T-helper 17 cell (primary cell): ENCODE measurements at places on chromosomes 11 and 22.

GRCh38 chr11:1458340-1459218 is 28.0 kb downstream of the MOB2 start:
- DNase-seq: no peak

DNA sequence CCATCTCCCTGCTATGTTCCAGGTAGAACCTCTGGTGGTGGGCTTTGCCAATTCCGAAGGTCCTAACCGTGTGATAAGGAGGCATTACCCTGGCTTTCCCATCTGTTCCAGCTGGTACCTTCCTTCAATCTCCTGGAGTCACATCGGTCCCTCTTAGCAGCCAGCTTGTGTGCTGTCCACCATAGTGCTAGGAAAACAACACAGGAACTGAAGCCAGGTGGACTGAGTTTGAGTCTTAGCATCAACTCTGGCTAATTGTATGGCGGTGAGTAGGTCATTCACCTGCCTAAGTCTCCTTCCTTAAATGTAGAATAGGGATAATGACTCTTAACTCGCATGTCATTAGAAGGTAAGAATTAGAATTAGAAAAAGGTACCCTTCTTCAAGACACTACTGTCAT is 159.6 kb upstream of the E2F8 start:
- DNase-seq: no peak

GRCh38 chr11:68211546-68211945 is 1.6 kb downstream of the KMT5B start:
- DNase-seq: no peak

DNA sequence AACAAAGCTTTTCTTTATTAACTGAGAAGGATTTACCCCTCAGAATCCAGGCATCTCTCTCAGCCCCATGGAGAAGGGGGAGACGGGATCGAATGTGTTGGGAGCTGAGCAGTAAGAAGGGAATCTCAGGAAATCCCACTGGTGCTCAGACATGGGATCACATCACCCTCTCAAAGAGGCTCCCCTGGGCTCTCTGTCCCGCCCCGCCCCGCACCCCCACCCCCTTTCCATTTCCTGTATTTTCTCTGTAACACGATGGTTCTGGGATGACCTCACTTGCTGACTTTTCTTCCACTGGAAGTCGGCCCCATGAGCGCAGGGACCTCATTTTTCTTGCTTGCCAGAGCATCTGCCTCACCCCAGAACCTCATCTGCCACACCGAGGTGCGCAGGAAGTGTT is 100.0 kb downstream of the RPS6KA4 start:
- no peak for DNase-seq

GRCh38 chr11:59088162-59088561 is 2.1 kb downstream of the GLYATL1B start:
- no peak for DNase-seq

DNA sequence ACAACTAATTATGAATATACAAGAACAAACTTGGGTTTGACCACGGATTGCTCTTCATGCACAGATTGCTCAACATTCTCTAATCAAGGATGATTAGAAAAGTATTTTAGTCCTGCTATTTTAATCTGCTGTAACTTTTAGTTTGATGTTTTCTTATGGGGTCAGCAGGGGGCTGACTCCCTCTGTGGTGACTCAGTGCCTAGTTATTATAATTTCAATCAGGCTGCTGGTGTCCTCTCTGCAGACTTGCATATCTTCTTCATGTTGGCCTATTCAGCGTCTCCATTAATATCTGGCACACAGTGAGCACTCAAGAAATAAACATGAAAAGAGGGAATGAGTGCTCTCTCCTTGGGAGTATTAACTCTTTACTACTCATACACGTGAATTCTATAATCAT is 223.8 kb upstream of the DDI1 start:
- no peak for DNase-seq

DNA sequence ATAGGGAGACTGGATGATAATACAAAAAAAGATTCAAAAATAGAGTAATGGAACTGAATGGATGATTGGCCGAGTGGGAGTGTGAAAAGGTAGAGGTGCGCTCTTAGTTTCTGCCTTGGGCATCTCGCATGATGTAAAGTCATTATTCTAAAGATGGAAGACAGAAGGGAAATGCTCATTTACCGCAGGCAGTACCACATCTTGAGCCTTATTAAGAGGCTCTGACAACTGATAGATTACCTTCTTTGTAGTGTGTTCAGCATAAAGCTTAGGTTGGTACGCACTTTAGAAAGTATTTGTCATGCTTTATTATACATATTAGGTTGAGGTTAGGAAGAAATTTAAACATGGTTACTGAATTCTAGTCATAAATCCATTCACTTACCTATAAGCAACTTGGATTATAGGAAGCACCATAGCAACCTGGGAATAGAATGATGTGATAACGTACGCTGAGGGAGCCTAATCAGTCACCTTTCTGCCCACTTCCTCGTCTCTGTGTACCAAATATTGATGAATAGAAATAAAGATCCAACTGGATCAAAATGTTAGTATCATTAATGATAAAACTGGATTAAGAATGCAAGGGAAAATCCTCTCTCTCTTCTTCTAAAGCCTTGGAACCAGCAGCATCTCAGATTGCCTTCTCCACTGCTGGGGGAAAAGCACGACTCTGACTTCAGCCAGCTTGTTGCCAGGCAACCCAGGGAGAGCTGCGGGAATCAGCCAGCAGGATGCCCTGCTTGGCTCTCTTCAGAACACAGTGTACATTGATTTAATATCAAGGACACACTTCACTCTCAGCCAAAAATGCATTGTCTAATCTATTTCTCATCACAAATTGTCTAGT is 29.0 kb upstream of the VWA5A start:
- DNase-seq: no peak

GRCh38 chr11:43378897-43379296 is 20.2 kb downstream of the TTC17 start:
- DNase-seq: no peak

DNA sequence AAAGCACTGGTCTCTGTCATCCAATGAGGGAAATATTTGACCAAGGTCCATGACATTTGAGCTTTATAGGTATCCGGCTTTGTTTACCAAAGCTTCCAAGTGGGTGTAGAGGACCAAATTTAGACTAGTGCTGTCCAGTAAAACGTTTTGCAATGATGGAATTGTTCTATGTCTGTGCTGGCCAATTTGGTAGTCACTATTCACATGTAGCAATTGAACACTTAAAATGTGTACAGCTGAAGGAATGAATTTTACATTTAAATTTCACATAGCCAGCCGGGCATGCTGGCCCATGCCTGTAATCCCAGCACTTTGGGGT is 118.0 kb downstream of the PKNOX2 start:
- no peak for DNase-seq

GRCh38 chr22:36658900-36659299 is 44.7 kb downstream of the CACNG2 start:
- no peak for DNase-seq

DNA sequence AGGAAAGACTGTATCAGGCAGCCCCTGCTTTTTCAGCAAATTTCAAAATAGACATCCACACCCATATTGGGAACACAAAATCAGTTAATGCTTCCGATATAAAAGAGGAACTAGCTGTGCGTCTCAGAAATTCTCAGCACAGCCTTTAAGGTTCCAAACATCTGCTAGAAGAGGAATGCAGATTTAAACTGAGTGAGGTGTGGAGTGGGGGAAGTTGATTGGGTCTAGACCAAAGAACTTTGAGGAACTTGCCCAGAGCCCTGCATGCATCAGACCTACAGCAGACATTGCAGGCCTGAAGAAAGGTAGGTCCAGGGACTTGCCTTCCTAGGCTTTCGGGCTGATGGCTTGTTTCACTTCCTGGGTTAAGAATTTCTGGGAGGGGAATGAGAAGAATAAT is at the start of gene MS4A4A:
TSS of gene MS4A4A (plus strand) at position 255 of the 400 bp plus-strand sequence. CDS start at position 265, 10 bp downstream.
- DNase-seq: no peak

DNA sequence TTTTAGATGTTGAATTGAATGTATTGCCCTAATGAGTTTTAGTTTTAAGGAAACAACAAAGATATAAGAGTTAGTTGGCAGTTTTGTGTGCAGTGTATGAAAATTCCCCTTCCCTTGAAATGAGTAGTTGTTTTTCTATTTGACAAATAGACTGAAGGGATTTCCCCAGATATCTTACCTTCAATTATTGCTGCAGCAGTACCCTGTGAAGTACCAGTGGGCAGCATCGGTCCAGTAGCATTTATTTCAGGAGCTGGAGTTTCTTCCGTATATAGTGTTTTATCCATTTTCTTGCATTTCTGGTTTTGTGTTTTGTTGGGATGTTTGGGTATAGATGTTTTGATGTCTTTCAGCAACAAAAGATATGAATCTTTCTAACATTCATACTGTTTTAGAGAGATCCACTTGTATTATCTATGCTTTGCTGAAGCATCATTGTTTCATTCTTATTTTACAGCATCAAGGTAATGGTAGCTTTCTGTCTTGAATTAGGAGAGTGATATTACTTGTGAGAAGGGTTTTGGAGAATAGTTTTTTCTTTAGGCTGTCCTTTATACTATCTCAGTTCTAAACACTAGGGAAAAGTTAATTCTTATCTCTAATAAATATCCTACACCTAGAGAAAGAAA is 7.4 kb downstream of the KMT2A start:
- DNase-seq: no peak

DNA sequence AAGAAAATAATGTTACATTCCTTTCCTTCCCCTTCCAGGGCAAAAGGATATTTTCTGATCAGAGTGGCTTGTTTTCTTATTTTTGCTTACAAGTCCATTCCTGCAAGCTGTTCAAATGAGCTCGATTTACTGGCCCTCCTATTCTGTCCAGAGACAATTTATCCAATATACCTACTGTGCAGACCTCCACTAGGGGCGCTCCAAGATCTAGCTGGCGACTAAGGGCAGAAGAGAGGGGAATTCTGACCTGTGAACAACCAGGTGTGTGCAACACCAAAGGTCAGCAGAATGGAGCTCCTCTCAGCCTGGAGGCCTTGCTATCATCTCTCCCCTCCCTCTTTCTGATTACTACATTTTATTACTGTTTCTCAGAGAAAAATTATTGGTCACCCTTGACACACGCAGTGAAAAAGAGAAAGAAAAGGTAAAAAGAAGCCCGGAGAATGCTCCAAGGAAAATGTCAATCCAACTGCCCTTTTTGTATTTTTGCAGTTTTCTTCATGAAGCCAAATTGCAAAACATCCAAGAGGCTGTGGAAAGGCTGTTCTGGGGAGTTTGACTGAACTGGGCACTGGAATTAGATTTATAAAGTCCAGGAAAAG is 3.2 kb downstream of the SEZ6L start:
- DNase-seq: no peak
